ENCODE measurements at places on chromosomes 4 and X.

GRCh38 chrX:129599996-129600395 is 54.8 kb downstream of the APLN start:
- DNase-seq = no peak

DNA sequence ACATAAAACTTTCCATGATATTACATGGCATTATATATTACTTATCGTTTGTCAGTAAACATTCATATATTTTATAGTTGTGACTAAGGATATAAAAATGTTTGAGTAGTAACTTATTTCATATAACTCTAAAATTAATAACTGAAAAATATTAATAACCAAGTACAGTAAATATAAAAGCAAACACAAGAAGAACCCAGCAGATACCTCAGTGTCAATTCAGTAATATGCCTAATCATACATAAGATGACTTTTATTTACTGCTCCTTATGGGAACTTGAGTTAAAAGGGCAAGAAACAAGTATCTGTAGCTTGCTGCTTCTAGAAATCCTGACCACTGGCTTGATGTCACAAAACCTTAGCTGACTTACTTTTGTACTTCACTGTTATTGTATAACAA is 28.4 kb upstream of the MAPK10 start:
- DNase-seq = no peak

DNA sequence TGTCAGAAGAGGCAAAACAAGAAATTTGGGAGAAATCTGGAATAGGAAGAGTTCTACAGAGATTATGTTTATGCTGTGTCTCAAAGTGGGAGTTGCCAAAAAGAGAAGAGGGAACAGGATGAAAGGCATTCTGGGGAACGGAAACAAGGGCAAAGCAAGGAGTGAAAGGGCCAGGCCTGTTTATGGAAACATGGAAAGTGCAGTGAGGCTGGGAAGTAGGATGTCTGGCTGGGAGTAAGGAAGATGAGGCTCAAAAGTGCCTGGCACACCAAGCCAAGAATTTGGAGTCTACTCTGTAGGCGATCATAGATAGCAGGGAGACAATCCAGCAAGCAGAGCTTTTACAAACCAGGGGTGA is 1.8 kb upstream of the CUL4B start:
- no peak for DNase-seq

DNA sequence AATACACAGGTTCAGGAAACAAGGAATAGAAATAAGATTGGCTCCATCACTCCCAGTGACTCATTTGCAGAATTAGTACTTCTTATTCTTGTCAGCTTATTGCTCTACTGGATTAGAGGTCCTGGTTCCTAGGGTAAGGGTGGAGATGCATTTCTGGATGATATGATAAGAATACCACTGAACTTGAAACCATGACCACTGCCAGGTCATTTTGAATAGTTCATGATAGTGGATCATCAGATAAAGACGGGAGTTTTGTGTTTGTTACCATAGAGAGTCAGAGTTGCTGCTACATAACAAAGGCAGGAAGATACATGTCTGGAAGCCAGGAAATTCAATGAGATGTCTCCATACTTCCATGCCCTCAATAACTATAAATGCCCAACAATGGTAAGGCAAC is 109.2 kb upstream of the FAT1 start:
- no peak for DNase-seq

- DNase-seq = no peak
These were observed 824.8 kb upstream of the LCORL start for GRCh38 chr4:18846313-18846712.

All from SW 1271 (cell line).